ENCODE measurements at places on chromosomes 13 and 19.

DNA sequence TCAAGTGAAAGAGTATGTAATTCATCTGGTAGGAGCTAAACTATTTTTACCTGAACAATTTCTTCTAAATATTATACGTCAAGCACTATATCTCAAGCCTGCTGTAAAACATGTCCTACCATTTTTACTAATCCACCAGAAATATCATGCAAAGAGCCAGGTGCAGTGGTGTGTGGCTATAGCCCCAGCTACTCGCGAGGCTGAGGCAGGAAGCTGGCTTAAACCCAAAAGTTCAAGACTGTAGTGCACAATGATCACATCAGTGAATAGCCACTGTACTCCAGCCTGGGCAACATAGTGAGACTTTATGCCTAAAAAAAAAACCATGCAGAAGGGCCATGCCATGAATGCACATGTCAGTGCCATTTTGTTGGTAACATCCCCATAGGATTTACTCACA is 20.7 kb upstream of the CLN5 start:
- DNase-seq, result no peak

DNA sequence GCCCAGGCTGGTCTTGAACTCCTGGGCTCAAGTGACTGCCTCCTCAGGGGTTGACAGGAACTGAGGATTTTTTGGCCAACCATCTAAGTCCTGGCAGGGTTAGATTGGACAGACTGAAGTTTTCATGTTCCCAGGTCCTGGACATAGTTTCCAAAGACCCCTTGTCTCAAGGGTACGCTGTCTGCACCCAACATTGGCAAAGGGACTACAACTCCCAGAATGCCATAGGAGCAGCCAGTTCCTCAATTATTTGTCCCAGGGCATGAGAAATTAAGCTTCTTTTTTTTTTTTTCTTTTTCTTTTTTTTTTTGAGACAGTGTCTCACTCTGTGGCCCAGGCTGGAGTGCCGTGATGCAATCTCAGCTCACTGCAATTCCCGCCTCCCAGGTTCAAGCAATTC is 6.9 kb downstream of the GYS1 start:
- DNase-seq, result no peak

- no peak for DNase-seq
Observed at GRCh38 chr19:3257071-3257470, 32.6 kb downstream of the CELF5 start.

GRCh38 chr19:34188408-34188807 is 16.1 kb downstream of the LSM14A start:
- DNase-seq, result no peak

DNA sequence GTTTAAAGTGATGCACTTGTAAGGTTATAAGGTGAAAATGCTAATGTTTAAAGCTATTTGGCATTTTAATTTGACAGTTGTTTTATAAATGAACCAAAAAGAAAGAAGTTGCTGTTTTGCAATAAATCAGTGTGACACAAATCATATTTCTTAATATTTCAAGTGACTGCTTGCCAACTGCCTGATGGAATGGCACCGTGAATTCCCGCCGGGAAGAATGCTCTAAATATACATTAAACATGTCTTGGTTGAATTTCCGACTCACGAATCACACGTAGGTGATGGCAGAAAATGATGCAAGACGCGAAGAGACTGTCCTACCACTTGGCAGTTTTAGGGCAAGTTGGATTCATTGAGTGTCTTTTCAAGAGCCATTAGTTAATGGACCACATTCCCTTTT is 3.1 kb upstream of the GJB2 start:
- no peak for DNase-seq

DNA sequence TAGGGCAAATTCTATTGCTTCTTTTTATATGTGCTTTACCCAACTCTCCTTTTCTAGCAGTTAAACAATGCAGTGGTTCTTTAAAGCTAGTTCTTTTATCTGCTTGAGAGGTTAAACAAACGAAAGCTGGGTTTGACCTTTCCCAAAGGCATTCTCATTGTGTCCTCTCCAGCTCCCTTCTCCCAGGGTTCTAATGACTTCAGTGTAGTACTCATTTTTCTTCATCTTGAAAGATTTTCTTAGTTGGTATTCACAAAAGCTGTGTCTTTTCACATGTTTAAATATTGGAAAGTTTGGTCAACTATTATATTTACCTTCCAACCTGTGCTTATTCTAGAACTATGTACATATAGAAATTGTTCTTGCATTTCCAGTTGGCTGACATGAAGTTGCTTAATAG is 1.5 kb downstream of the WASF3 start:
- no peak for DNase-seq

GRCh38 chr13:110576070-110576394 is 14.5 kb upstream of the RAB20 start:
- no peak for DNase-seq

DNA sequence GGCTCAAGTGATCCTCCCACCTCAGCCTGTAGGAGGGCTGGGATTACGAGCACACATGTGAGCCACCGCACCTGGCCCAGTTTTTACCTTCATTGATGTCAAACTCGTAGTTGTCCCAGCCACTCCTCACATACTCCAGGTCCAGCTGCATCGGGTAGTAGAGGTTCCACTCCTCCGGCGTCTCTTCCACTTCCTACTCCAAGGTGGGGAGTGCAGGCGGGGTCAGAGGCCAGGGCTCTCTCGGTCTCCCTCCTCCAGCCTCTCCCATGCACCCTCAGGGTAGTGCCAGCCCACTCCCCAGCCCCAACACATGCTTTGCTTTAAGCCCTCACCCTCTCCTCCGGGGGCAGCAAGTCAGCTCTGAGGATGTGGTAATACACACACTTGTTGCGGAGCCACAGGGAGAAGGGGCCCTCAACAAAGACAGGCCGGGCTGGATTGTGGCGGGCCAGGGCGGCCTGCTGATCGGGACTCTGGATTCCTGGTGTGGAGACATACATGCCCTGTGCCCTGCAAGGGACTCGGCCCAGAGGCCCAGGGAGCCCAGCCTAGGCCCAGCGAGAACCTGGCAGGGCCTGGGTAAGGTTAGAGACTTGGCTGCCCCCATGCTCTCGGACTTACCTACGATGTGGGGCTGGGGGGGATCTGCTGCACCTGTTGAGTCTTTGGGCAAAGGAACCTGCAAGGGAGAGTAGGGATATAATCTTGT is 1.9 kb upstream of the ZNF653 start:
- no peak for DNase-seq

- no peak for DNase-seq
Observed at GRCh38 chr13:32802159-32802558, 214.1 kb upstream of the KL start.

GRCh38 chr19:11063434-11063833 is 25.8 kb upstream of the LDLR start:
- no peak for DNase-seq

GRCh38 chr19:29483641-29483920 is 42.2 kb upstream of the VSTM2B start:
- DNase-seq, result no peak

DNA sequence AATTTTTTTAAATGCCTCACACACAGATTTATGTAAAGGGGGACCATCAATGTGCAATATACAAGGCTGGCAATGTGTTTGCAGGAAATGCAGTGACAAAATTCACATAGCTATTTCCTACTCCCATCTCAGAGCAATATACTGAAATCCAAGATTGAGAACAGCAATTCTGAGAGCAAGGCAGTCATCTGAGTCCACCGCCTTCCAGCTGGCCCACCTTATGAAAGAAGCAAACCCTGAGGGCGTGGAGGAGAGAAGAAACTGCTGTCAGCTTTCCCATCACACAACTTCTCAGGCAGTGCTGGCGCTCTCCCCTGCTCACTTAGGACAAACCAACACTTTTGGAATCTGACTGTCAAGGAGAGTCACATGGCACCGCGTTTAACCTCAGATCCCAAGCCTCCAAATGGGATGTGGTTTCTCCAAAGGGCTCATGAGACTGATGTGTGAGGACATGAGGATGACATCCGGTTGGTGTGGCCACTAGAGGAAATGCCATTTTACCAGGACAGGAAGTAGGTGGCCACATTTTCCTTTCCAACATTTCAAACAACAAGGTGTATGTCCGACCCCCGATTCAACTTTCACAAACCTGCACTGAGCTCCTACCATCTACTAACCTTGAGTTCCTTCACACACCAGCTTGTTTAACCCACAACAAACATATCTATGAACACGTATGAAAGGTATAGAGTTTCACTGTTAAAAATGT is 3.7 kb upstream of the DOCK9 start:
- DNase-seq, result no peak

DNA sequence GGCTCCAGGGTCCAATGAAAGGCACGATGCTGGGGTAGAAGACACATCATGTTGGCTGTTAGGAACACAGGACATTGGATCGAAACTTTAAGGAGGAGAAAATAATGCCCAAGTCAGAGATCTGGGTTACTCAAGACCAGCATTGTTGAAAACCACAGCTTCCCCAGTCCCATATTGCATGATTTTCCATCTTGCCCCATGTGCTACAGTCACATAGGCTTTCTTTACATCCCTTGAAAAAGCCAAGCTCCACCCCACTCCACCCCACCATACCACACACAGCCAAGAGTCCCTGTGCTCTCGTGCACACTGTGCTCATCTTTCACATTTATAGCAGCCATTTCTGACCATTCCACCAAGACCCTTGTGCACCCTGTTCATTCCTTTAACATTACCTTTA is 636.2 kb downstream of the DIAPH3 start:
- DNase-seq, result no peak

- no peak for DNase-seq
Observed at GRCh38 chr13:76538004-76538403, 348.2 kb downstream of the KCTD12 start.

- DNase-seq, result no peak
Observed at GRCh38 chr19:33800012-33800680, 3.5 kb downstream of the KCTD15 start.

GRCh38 chr13:113820813-113821651 is 42.8 kb downstream of the GAS6 start:
- peak; percentile 80 for DNase-seq

- no peak for DNase-seq
Observed at GRCh38 chr19:4036576-4037300, 29.2 kb downstream of the PIAS4 start.

DNA sequence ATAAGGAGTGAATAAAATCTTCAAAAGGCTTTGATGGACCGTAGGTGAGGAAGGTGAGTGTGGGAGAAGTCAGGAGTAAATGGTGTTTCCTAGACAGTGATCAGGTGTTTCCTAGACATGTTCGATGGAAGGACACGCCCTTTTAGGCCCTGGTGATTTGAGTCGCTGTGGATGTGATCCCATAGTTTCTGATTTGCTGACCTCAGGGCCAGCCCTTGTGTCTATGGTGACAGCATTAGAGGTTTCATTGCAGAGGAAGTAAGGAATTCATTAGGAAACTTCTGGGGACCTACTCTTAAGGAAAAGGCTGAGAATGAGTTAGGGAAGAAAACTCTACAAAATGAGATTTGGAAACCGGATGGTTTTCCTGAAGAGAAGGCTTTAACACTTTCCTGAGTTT is 31.5 kb upstream of the RNF113B start:
- no peak for DNase-seq

DNA sequence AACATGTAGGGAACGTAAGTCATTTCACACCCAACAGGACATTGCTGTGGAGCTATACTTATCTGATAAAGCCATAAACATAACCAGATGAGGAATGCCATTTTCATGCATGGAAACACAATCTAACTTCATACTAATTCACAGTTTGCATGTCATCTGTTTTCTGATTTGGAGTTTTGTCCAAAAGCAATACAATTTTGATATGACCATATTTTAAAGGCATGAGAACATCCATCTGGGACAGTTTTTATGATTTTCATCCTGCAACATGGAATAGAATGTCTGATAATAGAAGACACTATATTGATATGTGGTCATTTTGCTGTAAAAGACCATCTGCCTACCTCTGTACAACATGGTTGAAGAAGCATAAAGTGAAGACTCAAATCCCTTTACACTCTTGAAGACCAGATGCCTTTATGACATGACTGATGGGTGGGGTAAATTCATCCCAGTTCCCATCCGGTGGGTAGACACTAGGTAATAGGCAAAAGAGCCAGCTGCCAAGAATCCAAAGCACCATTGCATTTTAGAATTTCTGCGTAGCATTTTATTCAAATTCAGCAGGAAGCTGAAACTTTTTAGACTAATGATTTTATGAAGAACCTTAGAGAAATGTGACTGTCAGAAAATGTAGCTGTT is 309.8 kb downstream of the LMO7 start:
- DNase-seq, result no peak

DNA sequence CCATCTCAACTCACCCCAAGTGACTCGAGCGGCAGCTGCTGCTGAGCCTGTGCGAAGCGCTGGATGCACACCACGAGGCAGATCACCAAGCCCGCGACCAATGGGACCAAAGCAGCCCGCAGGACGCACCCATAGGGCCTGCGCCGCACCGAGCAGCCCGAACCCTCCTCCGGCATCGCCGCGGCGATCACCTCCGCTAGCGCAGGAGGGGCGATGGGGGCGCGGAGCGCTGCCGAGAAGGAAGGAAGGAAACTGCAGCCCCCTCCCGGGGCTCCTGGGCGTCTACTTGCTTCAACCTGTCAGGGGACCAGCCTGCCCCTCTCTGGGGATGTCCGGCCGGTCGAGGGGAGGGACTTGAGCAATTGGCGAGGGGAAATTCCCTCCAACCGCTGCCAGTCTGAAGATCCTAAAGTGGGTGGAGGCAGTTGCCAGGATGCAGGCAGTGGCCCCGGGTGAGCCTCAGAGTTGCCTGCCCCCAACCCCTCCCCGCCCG is at the start of gene CD70:
CD70 (minus strand) TSS at position 324 of the 493 bp plus-strand sequence; CDS start at position 176, 148 bp downstream.
- no peak for DNase-seq

- DNase-seq, result no peak
Observed at GRCh38 chr13:84279166-84279565, 396.9 kb upstream of the SLITRK1 start.

GRCh38 chr19:18967358-18968146 is 26.5 kb upstream of the HOMER3 start:
- peak; percentile 44 for DNase-seq

- DNase-seq, result no peak
Observed at GRCh38 chr19:39816287-39817048, 17.5 kb downstream of the DYRK1B start.

DNA sequence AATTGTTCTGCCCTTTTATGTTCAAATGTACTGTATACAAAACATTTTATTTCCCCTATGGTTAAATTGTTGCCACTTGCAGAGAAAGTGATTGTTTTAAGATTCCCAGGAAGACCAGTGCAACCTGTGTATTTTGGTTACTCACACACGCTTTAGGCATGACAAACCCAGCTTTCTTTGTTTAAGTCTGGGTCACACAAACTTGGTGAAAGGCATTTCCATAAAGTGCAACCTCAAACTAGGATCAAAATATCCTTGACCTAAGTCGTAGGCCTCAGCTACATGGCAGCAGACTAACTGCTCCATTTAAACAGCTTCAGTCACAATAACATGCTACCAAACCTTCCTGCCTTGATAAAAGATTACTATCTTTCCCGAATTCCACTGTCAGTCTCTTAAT is 639.0 kb upstream of the PRR20A start:
- DNase-seq, result no peak

GRCh38 chr19:15304140-15304705 is 28.1 kb downstream of the BRD4 start:
- DNase-seq, result peak; percentile 72

DNA sequence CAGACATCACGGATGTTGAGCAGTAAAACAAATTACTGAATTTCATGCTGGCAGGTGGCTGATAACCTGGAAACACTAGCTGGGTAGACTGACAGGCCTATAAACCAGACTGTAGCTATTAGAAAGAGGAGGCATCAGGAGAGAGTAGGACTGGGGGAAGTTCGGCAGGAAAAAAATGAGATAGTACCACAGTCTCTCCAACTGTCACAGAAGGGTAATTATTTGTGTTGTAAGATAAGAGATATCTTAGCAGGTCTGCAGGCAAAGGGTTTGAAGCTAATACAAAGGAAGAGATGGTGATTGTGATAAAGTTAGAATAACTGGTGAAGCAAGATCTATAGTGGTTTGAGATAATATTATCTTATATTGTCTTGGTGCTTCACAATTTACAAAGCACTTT is 41.7 kb downstream of the MIPEP start:
- no peak for DNase-seq

- DNase-seq, result peak; percentile 76
Observed at GRCh38 chr13:37338726-37339385, 233.4 kb upstream of the CSNK1A1L start.
